Testis (tissue), 5 donors: ENCODE measurements at places on chromosomes 7 and 10. TPM values are rescaled to one million over a fixed set of nuclear protein-coding genes. Genes with fewer than 3 reads are reported as not detected.

CDHR3 gene
- polyA plus RNA-seq, result 8.5 TPM

OPTN gene
- polyA plus RNA-seq, result 130 TPM

AKR1D1 gene
- polyA plus RNA-seq, result 6.9 TPM

IDE gene
- polyA plus RNA-seq, result 78.2 TPM

PTPRZ1 gene
- 2.2 TPM for polyA plus RNA-seq

MRC1 gene
- 20.4 TPM for polyA plus RNA-seq

NUTM2B gene
- polyA plus RNA-seq, result 5.6 TPM

RAB19 gene
- polyA plus RNA-seq, result 0.59 TPM

XRCC2 gene
- polyA plus RNA-seq, result 3.4 TPM

FAM25C gene
- polyA plus RNA-seq, result not detected

CUBN gene
- polyA plus RNA-seq, result 19.2 TPM

ANKRD61 gene
- polyA plus RNA-seq, result 17.3 TPM

NANOS1 gene
- 3.8 TPM for polyA plus RNA-seq

CRTAC1 gene
- polyA plus RNA-seq, result 11.5 TPM

CDH23 gene
- polyA plus RNA-seq, result 29.8 TPM

CHAT gene
- polyA plus RNA-seq, result 0.75 TPM

PLEKHS1 gene
- polyA plus RNA-seq, result 2.2 TPM

NT5C2 gene
- polyA plus RNA-seq, result 125 TPM

HOGA1 gene
- polyA plus RNA-seq, result 1.5 TPM

ICA1 gene
- 90.3 TPM for polyA plus RNA-seq

DLG5 gene
- polyA plus RNA-seq, result 26.9 TPM

OLAH gene
- 50.6 TPM for polyA plus RNA-seq

RPP30 gene
- 62.6 TPM for polyA plus RNA-seq

EGFR gene
- polyA plus RNA-seq, result 11.0 TPM

CPA4 gene
- polyA plus RNA-seq, result 0.94 TPM

TMEM140 gene
- 11.4 TPM for polyA plus RNA-seq

ITGB8 gene
- polyA plus RNA-seq, result 9.5 TPM

PLAC9 gene
- polyA plus RNA-seq, result 47.0 TPM

TAS2R4 gene
- 0.71 TPM for polyA plus RNA-seq

OGDH gene
- polyA plus RNA-seq, result 87.0 TPM

PNLIPRP1 gene
- polyA plus RNA-seq, result 0.33 TPM

NPFFR1 gene
- 2.6 TPM for polyA plus RNA-seq

BTBD16 gene
- polyA plus RNA-seq, result 21.3 TPM

SPDYE1 gene
- polyA plus RNA-seq, result 8.3 TPM

PNLIPRP2 gene
- 0.61 TPM for polyA plus RNA-seq

CFAP70 gene
- 57.2 TPM for polyA plus RNA-seq

LIPN gene
- polyA plus RNA-seq, result not detected

CPN1 gene
- 2.4 TPM for polyA plus RNA-seq

PRR15 gene
- polyA plus RNA-seq, result 2.2 TPM

TFEC gene
- polyA plus RNA-seq, result 2.6 TPM

TMEM254 gene
- 69.6 TPM for polyA plus RNA-seq

NOC3L gene
- polyA plus RNA-seq, result 11.2 TPM

PNLIPRP3 gene
- not detected for polyA plus RNA-seq

SH3PXD2A gene
- polyA plus RNA-seq, result 12.1 TPM

TRPV5 gene
- 0.57 TPM for polyA plus RNA-seq

CDC14C gene
- polyA plus RNA-seq, result 14.2 TPM

ZDHHC16 gene
- polyA plus RNA-seq, result 40.5 TPM

PPIF gene
- 80.1 TPM for polyA plus RNA-seq

PRSS37 gene
- polyA plus RNA-seq, result 54.7 TPM

BAIAP2L1 gene
- 24.2 TPM for polyA plus RNA-seq

LRRC18 gene
- polyA plus RNA-seq, result 23.1 TPM

LOXL4 gene
- polyA plus RNA-seq, result 14.0 TPM

CRYGN gene
- polyA plus RNA-seq, result 0.44 TPM

EXOSC1 gene
- polyA plus RNA-seq, result 31.4 TPM

PIP gene
- not detected for polyA plus RNA-seq

MSS51 gene
- 1.9 TPM for polyA plus RNA-seq

PSD gene
- 17.7 TPM for polyA plus RNA-seq

SPDYE2B gene
- polyA plus RNA-seq, result 3.3 TPM
